ENCODE measurements at places on chromosomes 6 and 20.

- DNase-seq: no peak
Observed at GRCh38 chr6:89734526-89734925, 85.1 kb downstream of the MDN1 start.

GRCh38 chr6:150029749-150030148 is 4.4 kb upstream of the RAET1L start:
- DNase-seq: no peak

- no peak for DNase-seq
Observed at GRCh38 chr6:124881898-124882578, 80.2 kb upstream of the RNF217 start.

GRCh38 chr6:136880748-136881460 is 41.2 kb upstream of the SLC35D3 start:
- no peak for DNase-seq

GRCh38 chr6:169701954-169702839 is at the start of the genes C6orf120 and WDR27:
C6orf120 (plus strand) TSS chr6:169702126; CDS start chr6:169702460, 334 bp downstream.
WDR27 (minus strand) TSS chr6:169702029; CDS start chr6:169689005, 13,024 bp downstream.
- peak; percentile 84 for DNase-seq

DNA sequence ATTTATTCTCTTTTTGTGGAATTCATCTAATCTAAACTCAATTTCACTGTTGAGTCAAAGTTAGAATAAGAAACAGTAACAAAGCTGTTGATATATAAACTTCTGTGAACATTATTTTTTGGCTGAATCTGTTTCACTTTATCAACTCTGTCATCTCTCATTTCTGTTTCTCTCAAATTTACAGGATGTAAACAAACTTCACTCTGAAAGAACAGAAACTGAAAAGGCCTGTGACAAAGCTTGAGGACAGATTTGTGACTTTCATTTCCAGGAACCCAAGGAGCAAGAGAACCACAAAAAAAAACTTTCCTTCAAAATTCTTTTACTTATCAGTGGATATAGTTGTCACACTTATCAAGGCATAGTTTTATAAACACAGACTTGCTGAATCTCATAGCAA is 447.9 kb upstream of the OPRM1 start:
- no peak for DNase-seq

- no peak for DNase-seq
Observed at GRCh38 chr6:99434702-99435530, 9.8 kb upstream of the PNISR start.

DNA sequence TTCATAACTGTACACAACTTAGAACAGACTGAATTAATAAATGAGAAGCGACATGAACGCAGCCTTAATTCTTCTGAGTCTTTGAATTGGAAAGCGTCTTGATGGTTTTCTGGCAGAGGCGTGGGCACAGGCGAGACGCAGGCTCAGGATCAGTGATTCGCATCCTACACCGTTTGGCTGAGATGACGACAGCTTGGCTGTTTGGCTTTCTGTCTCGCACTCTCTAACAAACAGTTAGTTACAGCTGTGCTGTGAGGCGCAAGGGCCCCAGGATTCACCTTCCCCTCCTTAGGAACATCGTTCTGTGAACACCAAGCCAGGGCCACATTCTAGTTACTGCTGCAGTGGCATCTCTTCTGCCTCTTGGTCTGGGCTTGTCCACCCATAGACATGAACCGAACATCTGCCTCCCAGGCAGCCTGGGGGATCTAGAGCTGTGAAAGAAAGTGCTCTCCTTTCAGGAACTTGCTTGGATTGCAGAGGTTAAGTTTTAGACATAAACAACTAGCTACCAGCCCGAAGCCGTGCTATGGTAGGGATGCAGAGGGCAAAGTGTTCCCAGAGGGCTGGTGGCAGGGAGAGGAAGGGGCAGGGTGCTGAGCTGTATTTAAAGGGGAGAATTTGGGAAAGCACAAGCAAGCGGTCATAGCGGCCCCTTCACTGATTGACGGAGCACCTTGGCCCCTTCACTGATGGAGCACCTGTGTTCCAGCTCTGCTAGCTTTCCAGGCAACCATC is 49.6 kb downstream of the TCP11 start:
- no peak for DNase-seq

DNA sequence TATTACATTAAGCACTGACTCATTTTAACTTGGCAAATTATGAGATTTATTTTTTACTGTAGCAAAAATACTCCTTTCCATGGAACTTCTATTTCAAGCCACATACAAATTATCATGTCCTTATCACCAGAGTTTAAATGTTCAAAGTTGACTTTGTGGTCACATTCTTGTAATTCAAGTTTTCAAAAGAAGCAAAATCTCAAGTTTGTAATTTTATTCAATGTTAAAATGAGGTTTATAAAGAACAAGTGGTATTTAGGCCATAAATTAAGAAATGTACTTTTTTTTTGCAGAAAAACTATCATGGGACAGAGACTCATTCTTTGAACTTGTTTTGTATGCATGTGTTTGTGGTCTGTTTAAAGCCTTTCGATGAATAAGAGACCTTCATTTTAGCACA is 811.5 kb downstream of the TENT5A start:
- no peak for DNase-seq

DNA sequence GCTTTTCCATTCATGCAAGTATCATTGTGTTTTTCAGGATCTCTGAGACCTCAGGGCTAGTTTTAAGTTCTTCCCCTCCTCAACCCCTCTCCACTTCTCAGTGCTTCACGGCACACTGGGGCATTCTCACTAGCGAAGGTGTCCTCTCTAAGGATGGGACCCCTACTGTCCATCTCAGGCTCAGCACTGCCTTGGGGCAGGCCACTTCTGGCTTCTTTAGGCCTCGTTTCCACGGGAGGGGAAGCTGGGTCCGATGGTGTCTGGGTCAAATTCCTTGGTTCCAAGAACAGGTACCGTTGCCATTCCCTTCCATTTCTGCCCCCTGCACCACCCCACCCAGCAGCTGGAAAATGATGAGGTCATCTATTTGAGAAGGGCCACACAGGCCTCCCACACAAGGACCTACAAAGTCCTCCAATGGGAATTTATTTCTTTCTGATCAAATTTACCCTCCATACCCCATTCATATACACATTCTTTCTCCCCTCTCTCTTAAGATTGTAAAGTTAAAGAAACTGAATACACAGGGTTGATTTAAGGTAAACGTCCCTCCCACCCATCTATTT is 17.2 kb downstream of the GNAS start:
- no peak for DNase-seq

- DNase-seq: no peak
Observed at GRCh38 chr20:63976980-63977738, 2.3 kb downstream of the SAMD10 start.

DNA sequence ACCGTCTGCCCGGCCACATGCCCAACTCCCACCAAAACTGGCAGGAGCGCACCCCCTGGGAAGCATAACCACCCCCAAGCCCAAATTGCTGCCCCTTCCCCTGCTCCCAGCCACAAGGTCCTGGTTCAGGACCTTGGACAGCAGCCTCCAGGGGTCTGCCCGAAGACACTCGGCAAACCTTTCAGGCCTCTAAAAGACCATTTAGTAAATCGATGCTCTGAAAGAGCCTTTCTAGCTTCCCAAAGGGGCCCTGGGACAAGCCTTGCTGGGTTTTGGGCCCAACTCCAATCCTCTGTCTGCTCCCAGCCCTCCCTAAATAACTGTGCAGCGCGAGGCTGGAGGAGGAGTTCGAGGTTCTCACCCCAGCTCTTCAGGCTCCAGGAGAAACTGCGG is 30.5 kb downstream of the GRM4 start:
- DNase-seq: no peak

- DNase-seq: no peak
Observed at GRCh38 chr6:14655201-14656061, 537.9 kb downstream of the CD83 start.

DNA sequence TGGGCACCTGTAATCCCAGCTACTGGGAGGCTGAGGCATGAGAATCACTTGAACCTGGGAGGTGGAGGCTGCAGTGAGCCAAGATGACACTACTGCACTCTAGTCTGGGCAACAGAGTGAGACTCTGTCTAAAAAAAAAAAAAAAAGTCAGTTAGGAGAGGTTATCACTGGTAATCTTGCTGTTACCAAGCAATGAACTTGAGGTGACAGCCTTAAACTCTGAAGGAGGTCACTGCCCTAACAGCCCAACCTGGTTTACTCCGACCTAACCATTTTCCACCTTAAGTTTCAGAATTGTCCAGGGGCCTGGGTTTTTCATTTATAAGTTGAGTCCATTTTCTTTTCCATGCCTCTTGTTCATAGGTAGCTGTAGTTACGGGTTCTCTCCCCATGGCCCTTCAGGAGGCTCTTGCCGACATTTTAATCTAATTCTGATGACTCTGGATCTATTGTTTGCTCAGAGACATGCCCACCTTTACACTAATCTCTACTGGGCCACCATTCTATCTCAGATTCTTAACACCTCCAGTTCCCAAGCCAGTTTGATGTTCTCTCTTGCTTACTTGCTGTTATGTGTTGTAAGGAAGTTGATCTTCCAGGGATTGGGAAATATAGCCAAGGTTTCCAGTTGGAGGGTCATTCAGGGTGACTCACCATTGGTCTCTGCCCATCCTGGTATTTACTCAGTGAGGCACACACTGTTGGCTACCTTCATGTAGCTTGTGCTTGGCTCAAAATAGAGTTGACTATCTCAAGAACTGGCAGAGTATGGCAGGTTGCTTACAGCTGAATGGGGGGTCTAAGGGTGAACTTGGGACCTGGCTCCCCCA is 29.1 kb downstream of the SHLD1 start:
- no peak for DNase-seq

DNA sequence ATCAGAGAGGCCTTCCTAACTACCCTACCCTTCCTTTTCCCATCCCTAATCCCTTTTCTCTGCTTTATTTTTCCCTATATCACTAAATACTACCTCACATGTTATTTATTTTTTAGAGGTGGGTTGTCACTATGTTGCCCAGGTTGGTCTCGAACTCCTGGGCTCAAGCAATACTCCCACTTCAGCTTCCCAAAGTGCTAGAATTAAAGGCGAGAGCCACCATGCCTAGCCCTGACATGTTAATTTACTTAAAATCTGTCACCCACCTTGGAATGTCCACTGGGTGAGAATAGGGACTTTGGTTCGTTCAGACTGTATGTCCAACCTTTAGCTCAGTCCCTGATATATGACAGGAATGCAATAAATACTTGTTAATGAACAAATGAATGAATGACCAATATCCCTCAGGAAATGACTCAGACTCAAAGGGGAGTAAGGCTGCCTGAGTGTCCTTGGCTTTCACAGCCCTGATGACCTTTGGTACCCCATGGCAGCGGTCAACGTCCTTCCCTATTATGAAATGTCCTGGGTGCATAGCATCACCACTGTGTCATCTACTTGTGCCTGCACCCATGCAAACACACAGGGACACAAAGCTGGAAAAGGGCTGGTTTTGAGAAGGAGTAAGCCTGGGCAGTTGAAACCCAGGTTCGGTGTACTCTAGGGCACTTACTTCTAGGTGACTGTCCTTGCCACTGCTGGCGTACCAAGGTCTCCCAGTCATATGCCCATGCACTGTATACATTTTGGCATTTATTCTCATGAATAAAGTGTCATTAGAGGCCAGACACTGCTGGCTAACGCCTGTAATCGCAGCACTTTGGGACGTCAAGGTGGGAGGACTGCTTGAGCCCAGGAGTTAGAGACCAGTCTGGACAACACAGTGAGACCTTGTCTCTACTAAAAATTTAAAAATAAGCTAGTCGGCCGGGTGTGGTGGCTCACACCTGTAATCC is 26.5 kb downstream of the BCL2L1 start:
- DNase-seq: no peak

DNA sequence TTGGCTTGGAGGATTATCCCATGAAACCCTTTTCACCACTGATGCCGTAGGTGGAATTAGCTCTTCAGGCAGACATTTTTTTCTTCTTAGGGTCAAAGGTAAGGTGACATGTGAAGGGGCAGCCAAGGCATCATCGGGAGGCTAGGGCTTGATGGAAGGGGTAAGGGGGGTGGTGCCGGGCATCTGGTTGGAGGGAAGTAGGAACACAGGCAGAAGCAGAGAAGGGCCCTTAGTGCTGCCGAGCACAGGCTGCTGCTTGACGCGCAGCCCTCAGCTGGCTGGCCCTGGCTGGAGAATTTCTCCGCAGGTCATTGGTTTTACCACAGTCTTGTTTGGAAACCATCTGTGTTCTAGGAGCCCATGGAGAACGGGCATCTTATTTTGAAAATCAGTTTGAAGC is 54.7 kb downstream of the TRAF3IP2 start:
- no peak for DNase-seq

GRCh38 chr6:21193790-21194475 is 399.6 kb upstream of the SOX4 start:
- DNase-seq: no peak

GRCh38 chr20:5737966-5738365 is 12.2 kb upstream of the SHLD1 start:
- DNase-seq: no peak

- no peak for DNase-seq
Observed at GRCh38 chr6:149990661-149991471, 27.1 kb downstream of the ULBP1 start.

GRCh38 chr6:32436995-32437836 is 2.5 kb upstream of the HLA-DRA start:
- no peak for DNase-seq

- peak; percentile 78 for DNase-seq
Observed at GRCh38 chr6:149454346-149454848, 30.4 kb downstream of the ZC3H12D start.

DNA sequence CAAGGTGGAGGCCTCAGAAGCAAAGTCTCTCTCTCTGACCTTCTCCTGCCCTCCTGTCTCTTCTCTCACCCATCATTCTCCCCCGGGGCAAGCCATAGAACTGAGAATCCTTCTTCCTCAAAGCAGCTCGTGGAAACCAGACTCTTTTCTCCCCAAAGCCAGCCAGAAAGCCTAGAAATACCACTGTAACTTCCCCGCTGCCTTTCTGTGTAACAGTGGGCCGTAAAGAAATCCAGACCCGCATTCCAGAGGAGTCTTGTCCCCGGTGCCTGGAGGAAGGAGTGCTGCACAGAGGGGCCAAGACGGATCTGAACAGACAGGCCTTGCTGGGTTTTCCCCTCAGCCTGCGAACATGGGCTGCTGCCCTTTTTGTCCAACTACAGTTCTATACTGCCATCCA is 977 bp upstream of the SLC22A2 start:
- no peak for DNase-seq

DNA sequence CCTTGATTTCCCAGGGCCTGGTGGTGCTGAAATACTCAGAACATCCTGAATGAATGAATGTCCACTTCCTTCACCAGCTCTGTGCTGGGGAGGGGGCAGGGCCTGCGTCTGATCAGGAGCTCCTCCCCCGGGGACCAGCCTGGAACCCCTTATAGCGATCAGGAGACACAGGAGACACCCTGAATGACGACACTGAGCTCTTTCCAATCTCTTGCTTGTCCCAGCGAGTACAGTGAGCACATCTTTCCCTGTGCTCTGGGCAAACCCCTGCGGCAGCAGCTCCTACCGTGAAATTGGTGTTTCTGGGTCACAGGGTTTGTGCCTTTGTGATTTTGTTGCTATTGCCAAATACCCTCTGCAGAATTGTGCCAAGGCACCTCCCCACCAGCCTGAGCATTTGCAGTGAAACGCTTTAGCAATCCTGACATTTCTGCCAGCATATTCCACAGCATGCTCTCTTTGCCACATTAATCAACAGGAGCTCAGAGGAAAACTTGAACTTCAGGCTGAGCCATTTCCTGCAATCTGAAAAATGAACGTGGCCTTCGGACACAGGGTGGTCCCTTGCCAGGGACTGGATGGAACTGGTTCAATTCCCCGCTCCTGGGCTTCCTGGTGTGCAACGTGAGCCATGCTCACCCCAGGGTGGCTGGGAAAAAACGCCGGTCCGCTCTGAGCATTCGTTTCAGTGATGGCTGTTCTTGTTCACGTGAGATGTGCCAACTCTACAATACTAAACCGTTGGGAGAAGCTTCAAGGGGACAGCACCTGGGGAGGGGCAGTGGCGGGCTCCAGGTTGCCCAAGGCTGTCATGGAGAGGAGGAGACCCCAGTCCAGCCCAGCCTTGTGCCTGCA is 23.1 kb upstream of the MRGBP start:
- DNase-seq: no peak

Measured in brain pericyte (primary cell).